Kidney capillary endothelial cell (primary cell): ENCODE measurements at places on chromosomes 3 and 15.

DNA sequence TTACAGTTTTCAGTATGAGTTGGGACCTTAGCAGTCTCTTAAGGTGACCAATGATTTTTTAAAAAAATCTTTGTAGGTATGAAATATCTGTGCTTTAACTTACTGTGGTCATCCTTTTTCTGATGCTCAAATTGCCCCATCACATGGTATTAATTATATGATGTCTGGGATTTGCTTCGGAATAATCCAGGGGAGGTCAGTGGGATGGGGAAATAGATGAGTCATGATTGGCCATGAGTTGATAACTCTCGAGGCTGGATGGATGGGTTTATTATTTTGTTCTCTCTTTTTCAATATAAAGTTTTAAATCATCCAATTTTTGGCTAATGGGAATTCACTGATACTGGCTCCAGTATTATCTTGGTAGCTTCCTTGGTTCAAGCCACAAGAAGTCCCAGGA lies 370.3 kb upstream of the TPM1 start:
- no peak for DNase-seq

DNA sequence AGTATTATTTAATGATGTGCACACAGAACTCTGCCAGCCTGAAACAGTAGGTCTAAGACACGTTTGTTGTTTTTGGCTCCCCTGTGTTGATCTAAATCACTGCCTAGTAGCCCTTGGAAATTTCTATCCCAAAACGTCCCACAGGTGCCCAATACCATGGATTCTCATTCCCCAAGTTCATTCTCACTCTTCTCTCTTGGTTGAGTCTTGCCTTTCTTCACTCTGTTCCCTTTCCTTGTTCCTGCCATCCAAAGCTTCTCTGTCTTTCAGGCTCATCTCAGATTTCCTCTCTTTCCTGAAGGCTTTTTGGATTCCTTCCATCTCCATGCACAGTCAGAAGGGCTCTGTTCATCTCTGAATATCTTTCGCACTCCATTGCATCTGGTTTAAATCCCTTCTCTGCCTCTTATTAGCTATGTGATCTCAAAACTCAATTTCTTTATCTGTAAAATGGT lies 54.2 kb downstream of the PPARG start:
- DNase-seq, result no peak

GRCh38 chr15:49036650-49037545 lies 9.3 kb downstream of the SECISBP2L start:
- DNase-seq, result no peak

GRCh38 chr15:89299896-89300295 lies 34.7 kb downstream of the POLG start:
- DNase-seq, result no peak

DNA sequence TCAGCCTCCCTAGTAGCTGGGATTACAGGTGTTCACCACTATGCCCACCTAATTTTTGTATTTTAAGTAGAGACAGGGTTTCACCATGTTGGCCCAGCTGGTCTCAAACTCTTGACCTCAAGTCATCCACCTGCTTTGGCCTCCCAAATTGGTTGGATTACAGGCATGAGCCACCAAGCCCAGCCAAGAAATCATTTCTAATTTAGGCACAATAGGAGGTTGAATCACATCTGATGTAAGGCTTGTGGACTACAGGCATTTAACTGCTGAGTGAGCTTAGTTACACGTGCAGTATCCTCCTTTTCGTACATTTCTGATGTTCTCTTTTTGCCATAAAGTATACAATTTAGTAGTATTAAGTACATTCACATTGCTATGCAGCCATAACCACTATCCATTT lies 31.1 kb upstream of the SETD2 start:
- DNase-seq, result no peak

DNA sequence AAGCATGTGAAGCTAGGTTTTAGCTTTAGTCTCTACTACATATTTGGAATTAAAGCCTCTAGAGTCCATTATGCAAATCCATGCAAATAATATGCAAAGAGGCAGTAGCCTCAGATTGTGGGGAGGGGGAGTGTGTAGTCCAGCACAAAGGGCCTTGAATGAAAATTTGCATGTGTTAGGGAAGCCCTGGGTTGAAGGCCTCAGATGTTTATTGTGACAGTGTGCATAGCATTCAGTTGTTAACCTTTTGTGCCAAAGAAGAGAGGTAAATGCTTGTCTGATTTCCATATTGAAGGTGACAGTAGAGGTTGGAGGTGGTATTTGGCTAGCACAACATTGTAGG lies 24.5 kb upstream of the BFSP2 start:
- no peak for DNase-seq

- no peak for DNase-seq
These were observed at the start of gene NLGN1 for GRCh38 chr3:173397161-173398110. Gene NLGN1 (plus strand): TSS chr3:173397744.

GRCh38 chr3:168273036-168273435 lies 177.3 kb upstream of the GOLIM4 start:
- DNase-seq, result no peak

GRCh38 chr3:63344661-63345060 lies 66.6 kb downstream of the SYNPR start:
- no peak for DNase-seq

DNA sequence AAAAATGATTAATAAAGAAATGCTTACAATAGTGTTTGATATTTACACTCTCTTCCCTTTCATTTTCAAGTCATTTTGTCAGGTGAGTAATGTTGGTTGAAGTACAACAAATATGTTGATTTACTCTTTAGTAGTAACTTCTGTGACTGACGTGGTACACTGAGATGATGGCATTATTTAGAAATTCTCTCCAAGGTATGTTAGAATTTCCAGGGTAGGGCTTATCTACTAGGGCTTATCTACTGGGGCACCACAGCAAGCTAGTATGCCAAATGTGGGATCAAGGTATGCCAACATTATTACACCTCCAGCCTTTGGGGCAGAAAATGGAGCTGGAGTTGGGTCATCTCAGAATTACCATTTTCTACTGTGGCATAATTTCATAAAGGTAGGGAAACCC lies 157.4 kb upstream of the AGTR1 start:
- no peak for DNase-seq

DNA sequence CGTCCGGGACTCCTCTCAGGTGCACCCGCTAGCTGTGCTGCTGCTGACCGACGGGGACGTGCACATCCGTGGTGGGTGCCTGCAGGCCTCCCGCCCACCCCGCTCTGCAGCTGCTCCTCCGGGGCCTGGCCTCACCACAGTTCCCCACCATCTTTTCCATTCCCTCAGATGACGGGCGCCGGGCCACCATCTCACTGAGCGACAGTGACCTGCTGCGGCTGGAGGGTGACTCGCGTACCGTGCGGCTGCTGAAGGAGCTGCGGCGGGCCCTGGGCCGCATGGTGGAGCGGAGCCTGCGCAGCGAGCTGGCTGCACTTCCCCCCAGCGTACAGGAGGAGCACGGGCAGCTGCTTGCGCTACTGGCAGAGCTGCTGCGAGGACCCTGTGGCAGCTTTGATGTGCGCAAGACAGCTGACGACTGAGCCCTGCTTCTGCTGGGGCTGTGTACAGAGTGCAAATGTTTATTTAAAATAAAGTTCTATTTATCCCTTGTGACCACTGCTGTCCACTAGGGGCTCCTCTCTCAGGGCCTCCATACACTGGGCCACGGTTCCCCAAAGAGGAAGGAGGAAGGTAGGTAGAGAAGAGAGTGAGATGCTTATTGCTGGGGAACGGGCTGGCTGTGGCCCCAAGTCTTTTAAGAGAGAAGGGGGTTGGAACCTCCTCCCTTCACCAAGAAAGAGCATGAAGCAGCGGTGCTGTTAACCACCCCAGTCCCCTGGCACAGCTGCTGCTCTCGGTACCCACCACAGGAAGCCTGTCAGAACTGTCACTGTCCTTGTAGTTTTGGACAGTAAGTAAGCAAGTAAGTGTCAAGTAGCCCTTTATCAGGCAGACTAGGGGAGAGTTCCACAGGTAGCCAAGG lies 47.0 kb downstream of the DHX30 start:
- DNase-seq, result peak; percentile 15

- DNase-seq, result no peak
These were observed 12.7 kb upstream of the TOPBP1 start for GRCh38 chr3:133674290-133674919.

DNA sequence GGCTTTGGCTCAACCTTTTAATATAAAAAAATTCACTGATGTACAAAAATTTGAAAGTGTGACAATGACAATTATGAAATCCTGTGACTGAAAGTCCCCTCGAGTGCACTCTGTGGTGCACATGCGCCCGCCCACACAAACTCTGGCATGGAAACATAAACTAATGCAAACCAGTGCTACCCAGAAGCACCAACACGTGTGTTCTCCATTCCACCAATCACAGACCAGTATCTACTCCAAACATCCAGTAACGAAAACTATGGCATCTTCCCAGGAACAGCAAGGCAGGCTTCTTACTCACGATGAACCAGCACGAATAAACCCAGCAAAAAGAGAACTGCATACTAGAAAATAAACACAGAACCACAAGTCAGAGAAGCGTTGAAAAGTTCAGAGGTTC lies 11.7 kb upstream of the NMB start:
- no peak for DNase-seq

DNA sequence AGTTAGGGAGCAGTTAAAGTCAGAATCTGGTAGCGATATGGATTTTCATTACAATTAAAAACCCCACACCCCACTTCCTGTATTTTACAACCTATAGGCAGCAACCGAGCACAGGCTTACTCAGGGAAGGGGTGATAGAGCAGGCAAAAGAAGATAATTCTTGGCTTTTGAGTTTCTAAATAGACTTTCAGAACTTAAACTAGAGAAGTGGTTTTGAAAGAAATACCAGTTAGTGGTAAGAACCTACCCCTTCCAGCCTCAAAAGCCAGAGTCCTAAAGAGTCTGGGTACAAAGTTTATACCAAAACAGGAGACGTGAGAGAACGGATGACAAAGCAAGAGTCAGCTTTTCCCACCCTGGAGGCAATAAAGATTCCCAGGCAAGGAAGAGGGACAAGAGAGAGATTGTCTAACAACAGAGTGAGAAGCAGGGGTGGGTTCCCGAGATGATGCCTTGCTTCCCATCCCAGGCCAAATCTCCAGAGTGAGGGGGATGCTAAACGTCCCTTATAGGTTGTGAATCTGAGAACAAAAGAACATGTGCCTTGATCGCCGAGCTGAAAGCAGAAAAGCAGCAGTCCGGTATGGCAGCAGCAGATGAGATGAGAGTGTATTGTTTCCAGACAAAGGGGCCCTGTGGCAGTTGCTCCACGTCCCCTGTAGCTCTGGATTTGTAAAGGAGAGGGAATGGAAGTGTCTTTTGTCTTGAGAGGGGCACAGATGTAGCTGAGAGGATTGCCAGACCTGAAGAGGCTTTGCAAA lies 36.8 kb downstream of the KLHL6 start:
- no peak for DNase-seq

- DNase-seq, result no peak
These were observed 317.3 kb downstream of the ZBTB20 start for GRCh38 chr3:114829783-114830182.
